ENCODE measurements at places on chromosomes 12 and 14.
A peak's percentile ranks its signal among the peaks of the same experiment; 100 is the strongest.

DNA sequence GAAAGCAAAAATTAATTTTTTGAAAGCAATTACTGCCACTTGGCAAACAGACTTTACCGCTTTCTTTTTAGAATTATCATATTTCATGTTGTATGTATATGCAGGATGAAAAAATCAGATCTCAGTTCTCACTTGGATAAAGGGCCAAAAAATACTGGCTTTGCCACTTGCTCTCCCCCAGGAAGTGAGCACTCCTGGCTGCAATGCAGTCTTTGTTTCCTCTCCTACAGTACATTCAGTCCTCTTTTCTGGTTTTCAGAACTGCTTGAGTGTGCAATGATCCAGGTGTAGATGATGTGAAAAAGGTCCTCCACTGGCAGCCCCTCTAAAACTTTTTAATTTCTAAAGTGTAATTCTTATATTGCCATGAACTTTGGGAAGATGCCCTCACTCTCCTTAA lies 183.4 kb downstream of the SLC25A21 start:
- DNase-seq: no peak

- no peak for DNase-seq
Observed at GRCh38 chr14:36256126-36256801, 64.2 kb downstream of the MBIP start.

- no peak for DNase-seq
Observed at GRCh38 chr14:104317975-104318557, 179.7 kb downstream of the KIF26A start.

DNA sequence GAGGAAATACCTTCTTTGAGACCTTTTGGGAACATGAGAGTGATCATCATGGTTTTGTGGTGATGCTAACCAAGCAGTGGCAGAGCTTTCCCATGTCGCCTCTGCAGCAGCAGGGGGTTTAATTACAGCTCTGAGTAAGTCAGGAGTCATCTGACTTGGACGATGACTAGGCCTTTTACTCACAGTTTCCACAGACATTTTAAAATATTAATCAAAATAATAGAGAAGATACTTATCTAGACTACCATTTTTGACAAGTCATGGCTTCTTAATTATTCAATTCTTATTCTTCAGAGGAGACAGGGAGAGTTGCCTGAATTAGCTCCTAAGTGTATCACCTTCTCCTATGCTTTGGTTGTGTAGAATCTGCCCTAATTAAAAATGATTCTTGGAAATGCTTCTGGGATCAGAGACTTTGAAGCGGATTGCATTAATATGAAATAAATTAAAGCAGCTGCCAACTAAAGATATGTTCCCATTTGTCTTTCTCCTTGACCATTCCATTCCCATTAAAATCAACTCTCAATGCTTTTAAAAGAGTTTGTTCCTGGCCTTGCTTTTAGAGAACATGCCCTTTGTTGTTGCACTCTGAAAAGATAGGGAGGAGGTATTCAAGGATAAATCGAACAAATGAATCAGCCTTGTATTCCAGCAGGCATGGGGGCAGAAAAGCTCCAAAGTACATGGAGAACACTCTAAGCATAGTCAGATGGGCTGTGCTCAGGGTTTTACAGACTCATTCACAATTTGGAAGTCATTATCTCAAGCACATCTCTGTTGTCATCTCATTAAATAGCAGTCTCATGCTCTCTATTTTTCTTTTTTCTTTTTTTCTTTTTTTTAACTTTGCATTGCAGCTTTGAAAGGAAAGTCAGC lies 7.7 kb upstream of the IFNG-AS1 start:
- no peak for DNase-seq

GRCh38 chr14:32494609-32495434 lies 165.7 kb downstream of the AKAP6 start:
- DNase-seq: no peak

GRCh38 chr12:13205809-13206559 lies 9.5 kb downstream of the EMP1 start:
- DNase-seq: no peak

DNA sequence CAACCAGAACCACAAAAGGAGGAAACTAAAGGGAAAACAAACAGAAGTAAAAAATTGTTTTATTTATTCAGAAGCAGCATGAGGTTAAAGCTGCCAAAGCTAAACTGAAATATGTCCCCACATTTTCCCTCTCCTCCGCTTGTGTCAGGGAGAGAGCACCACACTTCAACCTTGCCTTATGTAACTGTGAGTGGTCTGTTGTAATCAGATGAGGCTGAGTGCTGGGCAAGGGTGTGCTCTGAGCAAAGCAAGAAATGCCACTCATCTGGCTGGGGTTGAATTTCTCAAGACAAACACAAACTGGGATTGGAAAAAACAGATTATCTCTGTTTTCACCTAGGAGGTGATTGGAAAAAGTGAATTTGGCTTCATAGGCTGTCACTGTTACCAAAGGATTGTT lies 12.2 kb downstream of the CAPZA3 start:
- DNase-seq: no peak

GRCh38 chr12:108804271-108804953 lies 53.0 kb downstream of the SSH1 start:
- DNase-seq: no peak

GRCh38 chr14:74702293-74702692 lies 10.6 kb downstream of the AREL1 start:
- DNase-seq: no peak

GRCh38 chr12:76820888-76821482 lies 57.1 kb downstream of the ZDHHC17 start:
- DNase-seq: no peak

DNA sequence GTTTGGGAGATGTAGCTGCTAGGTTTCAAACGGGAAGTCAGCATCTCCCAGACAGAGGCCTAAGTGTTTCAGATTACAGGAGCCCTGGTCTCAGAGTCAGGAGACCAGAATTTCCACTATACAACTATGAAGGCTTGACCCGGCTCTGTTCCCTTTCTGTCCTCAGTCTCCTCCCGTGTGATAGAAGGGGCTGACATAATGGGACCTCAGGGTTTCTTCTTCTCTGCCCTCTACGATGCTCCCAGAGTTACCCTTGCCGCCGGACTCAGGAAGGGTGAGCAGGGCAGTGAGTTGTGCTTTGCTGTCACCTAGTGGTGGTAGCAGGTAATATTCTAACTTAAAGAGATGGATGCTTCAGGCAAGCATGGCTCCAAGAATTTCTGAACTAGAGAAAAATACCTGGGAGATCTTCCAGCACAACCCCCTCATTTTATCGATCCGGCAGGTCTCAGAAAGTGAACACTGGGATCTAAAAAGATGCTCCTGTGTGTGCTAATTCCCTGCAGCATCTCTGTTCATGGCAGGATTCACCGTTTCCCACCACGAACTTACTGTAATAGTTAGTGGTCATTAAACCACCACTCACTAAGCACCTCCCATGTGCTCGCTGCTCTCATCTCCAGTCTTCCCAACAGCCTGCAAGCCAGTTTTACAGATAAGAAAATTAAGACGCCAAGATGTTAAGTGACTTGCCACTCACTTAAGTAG lies 84.4 kb downstream of the VWF start:
- peak; percentile 48 for DNase-seq

DNA sequence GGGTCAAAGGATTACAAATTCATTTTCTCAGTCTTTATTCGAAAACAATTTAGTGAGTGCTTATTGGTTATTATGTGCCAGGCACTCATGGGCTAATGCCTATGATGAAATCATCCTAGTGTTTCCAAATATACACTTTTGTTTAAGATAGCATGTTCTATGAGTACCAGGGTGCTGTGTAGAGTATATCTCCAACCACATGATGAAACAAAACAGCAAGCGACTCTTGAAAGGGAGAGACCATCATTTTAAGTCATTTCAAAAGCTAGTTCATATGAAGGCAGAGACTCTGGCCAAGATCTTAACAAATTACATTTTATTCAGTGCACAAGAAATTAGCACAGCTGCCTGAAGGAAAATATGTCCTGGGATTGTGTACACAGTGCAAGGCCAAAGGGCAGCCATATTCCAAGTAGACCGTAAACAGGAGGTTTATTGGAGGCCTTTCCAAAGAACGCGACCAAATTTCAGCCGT lies 204.2 kb downstream of the EFCAB11 start:
- no peak for DNase-seq

GRCh38 chr14:36241183-36241582 lies 64.7 kb upstream of the PTCSC3 start:
- no peak for DNase-seq

GRCh38 chr12:6688543-6688998 lies 604 bp downstream of the ZNF384 start:
- no peak for DNase-seq

- DNase-seq: no peak
Observed at GRCh38 chr12:65510007-65510406, 231.5 kb downstream of the MSRB3 start.

DNA sequence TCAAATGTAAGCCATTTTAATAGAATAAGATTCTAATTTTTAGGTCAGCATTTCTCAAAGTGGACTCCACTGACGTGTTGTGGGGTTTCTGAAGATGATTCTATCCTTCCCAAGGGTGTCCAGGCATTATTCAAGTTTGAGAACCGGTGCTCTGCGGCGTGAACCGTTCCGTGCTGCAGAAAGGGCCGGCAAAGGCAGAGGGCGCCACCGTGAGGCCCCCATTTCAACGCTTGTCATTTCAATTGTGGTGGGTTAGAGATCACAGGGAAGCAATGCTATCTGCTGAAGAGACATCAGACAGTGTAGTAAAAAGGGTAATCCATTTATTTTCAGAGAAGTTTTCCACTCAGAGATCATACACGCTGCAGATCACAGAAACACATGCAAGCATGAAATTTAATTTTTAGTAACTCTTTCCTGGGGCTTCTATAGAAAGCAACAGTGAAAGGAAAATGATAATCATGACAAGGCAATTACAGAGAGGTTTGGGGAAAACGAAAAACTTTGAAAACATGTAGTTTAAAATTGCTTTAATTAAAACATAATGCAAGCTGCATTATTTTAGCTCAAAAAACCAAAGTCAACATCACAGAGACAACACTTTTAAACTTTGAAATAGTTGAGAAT lies 201.7 kb downstream of the EXOC5 start:
- peak; percentile 31 for DNase-seq

DNA sequence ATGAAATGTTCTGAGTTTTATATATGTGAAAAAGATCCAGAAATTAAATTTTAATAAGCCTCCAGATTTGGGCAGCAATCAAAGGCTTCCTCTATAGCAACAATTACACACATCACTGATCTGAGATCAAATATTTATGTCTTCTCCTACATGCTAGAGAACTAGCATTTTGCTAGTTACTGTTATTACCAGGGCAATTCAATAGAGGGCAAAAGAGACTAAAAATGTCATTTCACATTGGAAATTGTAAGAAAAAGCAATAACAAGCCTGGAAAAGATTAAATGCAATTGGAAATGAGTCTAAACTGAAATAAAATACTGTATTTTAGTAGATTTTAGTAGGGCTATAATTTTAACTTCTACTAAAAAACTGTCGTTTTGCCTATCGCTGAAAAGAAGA lies 32.6 kb upstream of the ANO6 start:
- DNase-seq: no peak

DNA sequence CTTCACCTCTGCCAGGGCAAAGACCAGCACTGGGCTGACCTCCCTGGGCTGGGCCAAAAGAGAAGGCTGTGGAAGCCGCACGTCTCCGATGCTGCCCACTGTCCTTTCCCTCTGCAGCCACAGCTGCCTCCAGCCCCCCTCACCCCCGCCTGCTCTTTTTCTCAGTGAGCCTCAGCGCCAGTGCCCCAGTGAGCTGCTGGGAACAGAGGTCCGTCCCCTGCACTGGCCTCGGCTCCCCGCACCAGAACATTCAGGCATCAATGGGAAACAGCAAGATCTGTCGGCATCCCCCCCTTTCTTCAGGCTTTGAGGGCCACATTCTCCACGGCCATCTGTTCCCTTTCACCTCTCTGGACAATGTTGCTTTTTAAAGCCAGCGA lies 398.1 kb downstream of the ZFP36L1 start:
- DNase-seq: peak; percentile 7

DNA sequence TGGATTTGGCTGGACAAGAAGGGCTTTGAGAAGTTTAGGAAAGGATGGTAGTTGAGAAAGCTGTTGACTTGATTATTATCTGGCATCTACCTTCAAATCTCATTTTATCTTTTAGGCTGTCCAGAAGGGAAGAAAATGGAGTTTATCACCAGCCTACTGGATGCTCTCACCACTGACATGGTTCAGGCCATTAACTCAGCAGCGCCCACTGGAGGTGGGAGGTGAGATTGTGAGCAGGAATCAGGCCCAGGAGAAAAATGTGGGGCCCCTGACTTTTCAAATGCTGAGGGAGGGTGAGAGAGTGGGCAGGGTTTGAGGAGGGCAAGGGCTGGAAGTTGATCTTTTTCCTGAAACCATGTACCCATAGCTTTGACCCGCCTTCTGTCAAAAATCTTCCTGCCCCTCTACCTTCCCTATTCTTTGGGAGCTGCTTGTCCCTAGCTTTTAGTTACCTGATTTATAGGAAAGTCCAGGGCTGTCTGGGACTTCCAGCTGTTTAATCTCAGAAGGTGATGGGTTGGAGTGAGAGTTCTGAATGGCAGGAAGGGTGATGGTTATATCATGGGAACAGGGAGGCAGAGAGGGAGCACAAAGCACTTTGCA lies 134.2 kb downstream of the SMOC1 start:
- peak; percentile 13 for DNase-seq
